Midbrain (tissue), 1 donor: ENCODE measurements at places on chromosomes 2 and 18.

DNA sequence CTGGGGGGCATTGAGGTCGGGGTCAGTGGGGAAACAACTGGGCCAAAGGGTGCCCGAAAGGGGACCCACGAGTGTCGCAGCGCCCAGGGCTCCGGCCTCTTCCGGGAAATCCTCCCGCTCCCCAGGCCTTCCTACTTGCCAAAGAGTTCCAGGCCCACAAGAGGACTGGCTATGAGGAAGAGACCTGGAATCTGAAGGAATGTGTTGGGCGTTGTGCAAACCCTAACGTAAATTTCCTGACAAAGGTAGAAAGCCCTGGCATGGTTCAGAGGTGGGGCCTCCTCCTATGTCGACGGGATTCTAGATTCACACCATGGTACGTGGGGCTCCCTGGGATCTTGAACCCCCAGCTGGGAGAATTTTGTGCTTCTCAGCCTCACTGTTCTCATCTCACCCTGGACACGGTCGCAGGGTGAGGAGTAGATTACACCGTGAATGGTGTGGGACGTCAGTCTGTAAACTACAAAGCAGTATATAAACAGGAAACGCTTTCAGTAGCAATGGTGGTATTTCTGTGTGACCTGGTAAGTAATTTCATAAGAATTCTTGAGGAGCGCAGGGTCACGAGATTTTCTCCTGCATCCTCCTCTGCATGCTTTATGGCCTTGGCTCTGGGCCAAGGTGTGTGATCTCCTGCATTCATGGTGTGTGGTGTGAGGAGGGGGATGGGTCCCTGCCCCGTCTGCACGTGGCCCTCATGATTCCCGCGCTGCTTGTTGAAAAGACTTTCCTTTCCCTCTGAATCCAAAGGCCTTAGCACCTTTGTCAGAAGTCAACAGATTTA lies 868 bp downstream of the HSBP1L1 start:
- peak; percentile 31 for DNase-seq

GRCh38 chr18:44830581-44830980 lies 149.9 kb downstream of the SETBP1 start:
- DNase-seq, result no peak

GRCh38 chr2:20803974-20804373 lies 18.9 kb downstream of the LDAH start:
- no peak for DNase-seq

GRCh38 chr2:1660656-1661640 lies 83.4 kb downstream of the PXDN start:
- DNase-seq, result no peak

DNA sequence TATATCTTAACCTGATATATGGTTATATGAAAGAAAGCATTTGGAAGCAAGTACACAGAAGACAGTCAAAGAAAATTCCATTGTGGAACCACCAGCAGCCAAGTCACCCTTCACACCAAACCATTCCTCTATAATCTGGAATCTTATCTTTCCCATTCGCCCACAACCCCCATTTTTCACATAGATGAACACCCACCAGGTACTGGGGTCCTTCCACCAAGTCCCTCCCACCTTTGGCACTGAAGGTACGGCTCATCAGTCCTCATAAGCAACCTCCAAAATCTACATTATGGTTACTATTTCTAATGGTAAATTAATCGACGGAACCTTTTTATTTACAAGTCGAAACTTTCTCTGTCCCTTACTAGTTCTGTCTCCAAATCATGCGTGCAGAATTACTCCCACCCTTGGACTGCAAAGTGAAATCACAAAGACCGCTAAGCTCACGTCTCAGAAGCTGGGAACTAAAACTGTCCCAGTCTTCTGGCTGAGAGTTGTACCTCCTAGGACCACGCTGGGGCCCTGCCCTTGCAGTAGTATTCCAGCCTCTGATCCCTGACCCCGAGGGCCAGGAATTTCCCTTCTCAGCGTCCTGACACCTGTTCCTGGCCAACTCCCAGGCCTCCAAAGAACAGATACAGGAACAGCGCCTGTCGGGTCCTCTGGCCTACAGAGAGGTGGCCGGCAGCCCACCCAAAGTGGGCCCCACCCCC lies 702 bp downstream of the OLA1 start:
- DNase-seq, result no peak

- no peak for DNase-seq
Measured at GRCh38 chr2:101151859-101152271, 683 bp upstream of the TBC1D8 start.

DNA sequence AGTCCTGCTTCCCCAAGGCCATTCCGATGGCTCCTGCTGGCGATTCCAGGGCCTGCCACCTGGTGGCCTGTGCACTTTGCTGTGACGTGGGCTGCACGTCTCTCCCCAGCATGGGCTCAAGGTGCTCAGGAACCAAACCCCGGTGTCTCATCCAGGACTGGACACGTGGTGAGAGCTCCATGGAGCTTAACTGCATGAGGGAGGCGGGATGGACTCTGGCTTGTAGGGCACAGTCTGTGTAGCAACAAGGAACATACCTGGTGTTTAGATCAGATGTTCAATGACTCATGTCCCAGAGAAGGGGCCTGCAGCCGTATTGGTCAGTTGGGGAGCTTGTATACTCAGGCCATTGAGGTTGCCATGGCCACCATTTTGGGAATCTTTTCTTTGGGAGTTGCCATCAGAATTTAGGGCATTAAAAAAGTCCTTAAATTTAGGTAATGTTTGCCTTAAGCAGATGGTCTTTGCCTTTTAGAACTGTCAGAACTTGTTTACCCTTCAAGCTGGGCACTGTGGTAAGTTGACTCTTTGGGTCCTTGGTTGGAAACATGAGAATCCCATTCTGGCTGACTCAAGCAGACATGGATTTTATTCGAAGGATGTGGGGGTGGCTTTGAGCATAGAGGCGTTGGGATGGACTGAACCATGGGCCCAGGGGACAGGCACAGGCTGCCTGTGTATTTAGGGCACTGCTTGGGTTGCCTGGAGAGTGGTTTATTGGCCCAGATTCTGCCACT lies 21.0 kb downstream of the AGAP1 start:
- DNase-seq, result no peak

DNA sequence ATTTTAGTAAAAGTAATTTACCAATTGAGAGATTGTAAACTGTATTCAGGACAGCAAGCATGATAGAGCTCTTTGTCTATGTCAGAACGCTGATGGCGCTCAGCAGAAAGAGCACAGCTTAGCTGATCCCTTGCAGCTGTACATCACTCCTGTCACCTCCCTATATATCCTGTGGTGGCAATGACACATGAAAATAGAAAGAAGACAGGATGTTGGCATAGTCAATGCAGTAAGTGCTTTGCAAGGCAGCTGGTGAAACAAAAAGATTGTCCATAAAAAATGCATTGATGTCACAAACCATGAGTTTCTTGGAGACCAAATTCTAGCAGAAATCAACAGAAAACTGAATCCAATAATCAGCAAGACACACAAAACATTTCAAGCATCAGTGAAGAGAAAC lies 221.5 kb downstream of the RIT2 start:
- DNase-seq, result no peak

DNA sequence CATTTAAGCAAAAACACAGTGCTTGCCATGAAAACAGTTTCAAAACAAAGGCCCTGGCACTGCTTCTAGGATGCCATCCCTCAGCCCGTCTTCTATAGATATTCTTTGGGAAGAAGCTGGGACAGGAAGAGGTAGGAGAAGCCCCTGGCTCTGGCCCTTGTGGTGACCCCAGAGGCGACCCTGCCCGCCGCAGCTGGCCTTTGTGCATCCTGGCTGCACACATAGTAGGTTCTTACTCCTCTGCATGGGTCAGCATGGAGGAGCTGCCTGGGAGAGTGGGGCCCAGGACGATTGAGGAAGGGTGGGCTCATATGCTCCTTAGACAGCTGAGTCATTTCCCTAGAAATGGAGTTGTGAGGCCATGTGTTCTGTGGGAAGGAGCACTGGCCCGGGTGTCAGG lies 44.4 kb upstream of the OTOF start:
- DNase-seq, result no peak

GRCh38 chr2:185522472-185522871 lies 216.1 kb upstream of the FSIP2 start:
- no peak for DNase-seq
